Nucleus accumbens (tissue), 56 donors: ENCODE measurements at places on chromosomes 7 and 10.

- no peak for DNase-seq
Measured at GRCh38 chr7:45229156-45229920, 71.7 kb downstream of the RAMP3 start.

DNA sequence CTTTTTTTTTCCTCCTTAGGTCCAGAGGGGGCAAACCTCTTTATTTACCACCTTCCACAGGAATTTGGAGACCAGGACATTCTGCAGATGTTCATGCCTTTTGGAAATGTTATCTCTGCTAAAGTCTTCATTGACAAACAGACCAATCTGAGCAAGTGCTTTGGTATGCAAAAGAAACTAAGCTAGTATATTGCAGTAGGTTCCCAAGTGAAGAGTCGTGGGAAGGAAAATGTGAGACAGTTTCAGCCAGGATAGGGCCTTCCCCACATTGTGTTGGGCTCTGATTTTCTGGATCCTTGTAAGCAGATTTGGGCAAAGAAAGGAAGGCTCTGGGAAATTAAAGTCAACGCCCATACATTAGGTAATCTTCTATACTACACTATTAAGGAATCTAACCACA lies 285.6 kb downstream of the USP6NL start:
- DNase-seq, result no peak

DNA sequence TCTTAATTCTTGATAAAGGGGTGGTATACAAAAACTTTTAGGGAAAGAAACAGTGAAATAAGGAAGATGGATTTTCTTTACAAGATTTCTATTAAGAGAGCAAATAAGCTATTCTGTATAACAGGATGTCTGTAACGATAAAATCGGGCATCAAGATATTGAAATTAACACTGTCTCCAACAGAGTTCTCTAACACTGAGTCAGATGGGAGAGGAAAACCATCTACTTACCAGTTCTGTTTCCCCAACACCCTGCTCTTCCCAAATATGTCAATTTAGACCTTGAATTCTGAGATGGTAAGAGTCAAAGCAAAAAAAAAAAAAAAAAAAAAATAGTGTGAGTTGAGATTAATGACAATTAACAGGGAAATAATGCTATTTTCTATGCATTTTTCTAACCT lies 23.0 kb downstream of the SMURF1 start:
- no peak for DNase-seq

DNA sequence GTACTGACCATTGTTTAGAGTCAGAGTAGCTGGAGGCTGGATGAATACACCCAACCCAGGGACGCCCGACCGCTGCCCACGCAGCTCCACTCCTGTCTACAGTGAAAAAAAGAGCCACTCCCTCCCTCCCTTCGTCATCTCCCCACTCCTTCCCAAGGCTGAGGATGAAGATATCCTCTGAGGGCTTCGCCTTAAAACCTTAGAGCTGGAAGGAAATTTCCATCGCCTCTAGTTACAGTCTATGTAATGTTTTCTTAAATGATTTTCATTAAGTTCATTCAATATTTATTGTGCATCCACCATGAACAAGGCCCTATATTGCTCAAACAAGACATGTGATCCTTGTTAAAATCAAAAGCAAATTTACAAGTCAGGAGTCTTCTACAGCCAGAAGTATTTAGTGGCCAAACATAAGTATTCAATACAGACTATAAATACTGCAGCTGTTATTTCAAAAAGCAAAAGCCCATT lies 11.3 kb upstream of the SLIT1 start:
- DNase-seq, result no peak

GRCh38 chr10:113267619-113268562 lies 285.0 kb upstream of the HABP2 start:
- DNase-seq, result no peak

DNA sequence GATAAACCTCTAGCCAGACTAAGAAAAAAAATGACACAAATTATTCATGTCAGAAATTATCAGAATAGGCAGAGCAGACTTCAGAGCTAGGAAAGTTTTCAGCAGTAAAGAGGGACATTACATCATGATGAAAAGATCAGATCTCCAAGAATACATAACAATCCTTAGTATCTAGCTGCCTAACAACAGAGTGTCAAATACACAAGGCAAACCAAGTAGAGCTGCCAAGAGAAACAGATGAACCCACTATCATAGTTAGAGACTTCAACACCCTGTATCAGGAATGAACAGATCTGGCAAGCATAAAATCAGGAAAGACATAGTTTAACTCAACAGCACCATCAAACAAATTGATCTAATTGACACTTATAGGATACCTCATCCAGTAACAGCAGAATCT lies 92.3 kb downstream of the NKX6-2 start:
- DNase-seq, result no peak

DNA sequence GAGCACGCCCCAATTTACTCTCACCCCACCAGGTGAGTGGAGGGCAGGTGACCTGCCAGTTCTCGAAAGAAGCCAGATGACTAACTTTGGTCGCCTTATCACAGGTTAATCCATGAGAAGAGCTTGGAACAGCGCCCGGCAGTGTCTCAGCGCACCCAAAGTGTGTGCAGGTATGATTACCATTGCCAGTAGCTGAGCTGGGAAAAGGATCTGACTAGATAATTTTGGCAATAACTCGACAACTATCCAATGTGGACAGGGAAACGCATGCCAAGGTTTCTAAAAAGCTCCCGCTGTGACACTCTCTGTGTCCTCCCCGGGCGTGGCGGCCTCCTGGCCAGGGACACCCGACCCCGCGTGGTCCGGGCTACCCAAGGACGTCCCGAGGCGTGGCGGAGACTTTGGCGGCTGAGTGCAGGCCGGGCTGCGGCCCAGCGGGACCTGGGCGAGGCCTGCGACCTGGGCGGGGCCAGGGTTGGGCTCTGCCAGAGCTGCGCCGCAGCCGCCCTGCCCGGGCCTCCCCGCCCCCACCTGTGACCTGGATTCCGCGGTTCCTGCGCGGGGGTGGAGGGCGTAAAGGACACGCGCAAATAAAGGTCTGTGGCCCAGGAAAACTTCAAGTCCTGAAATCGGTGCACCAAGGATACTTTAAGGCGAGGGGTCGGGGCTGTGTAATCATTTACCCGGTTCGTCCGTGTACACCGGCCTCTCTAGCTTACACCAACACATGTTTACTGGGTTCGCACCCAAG lies 13.7 kb upstream of the WAPL start:
- DNase-seq, result no peak

- no peak for DNase-seq
Measured at GRCh38 chr10:71409516-71410104, 12.9 kb downstream of the CDH23 start.
